NCI-H526 treated with DMSO at 0.1 percent for 48 hours (cell line): ENCODE measurements at places on chromosomes 1 and 21.

DNA sequence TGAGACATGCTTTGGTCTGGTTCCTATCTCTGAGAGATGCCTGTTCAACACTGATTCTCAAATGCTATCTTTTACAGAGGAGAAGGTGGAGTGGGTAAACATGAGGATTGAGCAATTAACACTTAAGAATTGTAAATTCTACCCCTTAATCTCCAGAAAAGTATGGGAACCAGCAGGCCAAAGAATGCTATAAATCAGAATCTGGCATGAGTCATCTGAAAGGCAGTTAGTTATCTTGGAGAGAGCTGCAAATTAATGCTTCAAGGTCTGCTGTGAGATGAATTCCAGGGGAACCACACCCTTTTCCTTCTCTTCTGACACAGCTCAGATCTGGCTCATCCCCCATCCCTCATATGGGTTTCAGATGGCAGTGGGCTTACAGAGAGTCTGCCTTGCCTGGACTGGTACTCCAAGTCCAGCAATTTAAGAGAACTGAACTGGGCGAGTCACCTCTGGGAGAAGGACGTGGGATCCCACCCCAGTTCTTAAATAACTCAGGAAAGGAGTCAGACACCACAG is 5.2 kb downstream of the S100A10 start:
- no peak for DNase-seq

DNA sequence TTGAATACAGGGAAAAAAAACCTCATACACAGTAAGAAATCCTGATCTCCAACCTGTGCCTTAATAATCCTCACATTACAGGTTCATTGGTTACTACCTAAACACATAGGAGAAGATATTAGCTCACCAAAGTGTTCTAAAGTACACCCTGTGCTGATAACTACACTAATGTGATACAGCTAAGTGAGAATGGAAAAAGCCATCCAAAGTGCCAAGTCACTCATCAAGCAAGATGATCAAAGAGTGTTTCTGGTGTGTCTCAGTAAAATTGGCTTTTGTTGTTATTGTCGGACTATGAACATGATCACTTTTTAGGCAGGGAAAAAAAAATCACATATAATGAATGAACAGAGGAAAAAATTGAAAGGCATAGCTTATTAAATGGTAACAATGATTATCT is 31.4 kb downstream of the EPS15 start:
- DNase-seq = no peak

GRCh38 chr1:152107031-152107983 is 7.9 kb downstream of the TCHH start:
- DNase-seq = no peak

GRCh38 chr1:19113697-19114092 is 96.4 kb downstream of the UBR4 start:
- no peak for DNase-seq

DNA sequence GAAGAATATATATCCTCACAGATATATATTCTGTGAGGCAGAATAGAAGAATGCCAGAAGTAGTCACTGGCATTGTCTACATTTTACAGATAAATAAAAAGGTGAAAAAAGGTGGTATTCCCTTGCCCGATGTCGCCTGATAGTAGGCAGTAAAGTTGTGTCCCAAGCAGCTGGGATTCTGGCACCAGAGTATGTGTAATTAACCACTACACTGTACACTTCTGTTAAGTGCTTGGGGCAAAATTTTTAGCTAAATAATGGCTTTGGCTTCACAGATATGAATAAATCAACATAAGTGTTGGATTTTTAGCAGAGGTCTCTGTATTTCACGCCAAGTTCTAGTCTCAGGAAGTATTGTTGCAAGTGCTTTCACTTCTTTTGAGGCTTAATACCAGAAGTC is 13.3 kb upstream of the CASQ2 start:
- no peak for DNase-seq

- DNase-seq = peak; percentile 79
Measured at GRCh38 chr1:75723989-75724471, 479 bp upstream of the ACADM start.
